ENCODE measurements at places on chromosomes 6 and 20.

DNA sequence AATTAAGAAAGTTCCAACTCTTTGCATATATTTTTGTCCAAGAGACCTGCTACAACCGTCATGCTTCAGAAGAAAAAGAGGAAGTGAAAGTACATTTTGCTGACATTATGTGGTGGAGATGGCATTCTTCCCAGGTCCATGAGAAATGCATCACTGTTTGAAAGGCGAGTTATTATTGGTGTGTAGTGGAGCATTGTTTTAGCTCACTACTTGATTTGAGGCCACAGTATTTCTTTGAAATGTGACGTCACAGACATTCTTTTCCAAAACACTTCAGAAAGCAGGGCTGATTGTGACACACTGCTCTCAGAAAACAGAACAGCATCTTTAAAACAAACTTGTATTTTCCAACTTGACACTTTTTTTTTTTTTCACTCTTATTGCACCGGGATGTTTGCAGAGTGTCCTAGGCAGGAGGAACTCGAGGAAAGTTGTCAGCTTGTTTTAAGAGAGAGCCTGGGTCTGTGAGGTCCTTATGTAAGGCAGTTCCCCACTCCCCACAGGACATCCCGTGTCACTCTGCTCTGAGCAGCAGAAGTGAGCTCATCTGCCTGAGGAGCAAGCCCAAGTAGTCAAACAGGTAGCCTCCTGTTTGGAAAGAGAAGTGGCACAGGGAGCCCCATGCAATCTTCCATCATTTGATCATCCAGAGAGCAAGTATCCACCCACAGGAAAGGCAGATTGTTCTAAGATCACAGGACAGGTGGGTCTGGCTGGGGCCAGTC, 1.1 kb downstream of the SPTLC3 start:
- H3K36me3 ChIP-seq, result peaks cover 2% of the 10 kb centered on the region
- peak overlapping the region; percentile 62 for H3K4me3 ChIP-seq
- DNase-seq, result no peak
- no peaks in the 10 kb centered on the region for H3K4me1 ChIP-seq

DNA sequence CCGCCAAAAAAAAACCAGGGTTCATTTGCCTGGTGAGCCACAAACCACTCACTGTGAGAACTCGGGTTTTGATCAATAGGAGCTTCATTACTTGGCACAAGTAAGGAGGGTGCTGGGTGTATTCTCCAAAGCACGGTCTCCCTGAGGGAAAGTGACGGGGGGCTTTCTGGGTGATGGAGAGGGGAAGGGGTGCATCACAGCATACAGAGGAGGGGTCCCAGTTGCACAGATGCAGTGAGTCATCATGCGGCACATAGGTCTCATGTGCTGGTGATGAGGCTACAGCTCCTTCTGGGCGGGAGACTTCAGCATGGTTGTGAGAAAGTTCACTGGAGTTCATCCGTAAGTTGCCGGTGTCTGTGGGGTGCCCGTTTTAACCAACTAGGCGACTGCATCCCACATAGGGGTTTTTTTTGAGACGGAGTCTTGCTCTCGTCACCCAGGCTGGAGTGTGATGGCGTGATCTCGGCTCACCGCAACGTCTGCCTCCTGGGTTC, 36.2 kb downstream of the SUN5 start:
- H3K27ac ChIP-seq, result no peak overlapping the region
- H3K4me3 ChIP-seq, result peak overlapping the region; percentile 80
- H3K27me3 ChIP-seq, result no peaks in the 10 kb centered on the region
- peak; percentile 61 for DNase-seq

- H3K27me3 ChIP-seq, result peaks cover 23% of the 10 kb centered on the region
- no peak for DNase-seq
- H3K27ac ChIP-seq, result no peak overlapping the region
These were observed 162.4 kb downstream of the ID4 start for GRCh38 chr6:19999319-20000191.

DNA sequence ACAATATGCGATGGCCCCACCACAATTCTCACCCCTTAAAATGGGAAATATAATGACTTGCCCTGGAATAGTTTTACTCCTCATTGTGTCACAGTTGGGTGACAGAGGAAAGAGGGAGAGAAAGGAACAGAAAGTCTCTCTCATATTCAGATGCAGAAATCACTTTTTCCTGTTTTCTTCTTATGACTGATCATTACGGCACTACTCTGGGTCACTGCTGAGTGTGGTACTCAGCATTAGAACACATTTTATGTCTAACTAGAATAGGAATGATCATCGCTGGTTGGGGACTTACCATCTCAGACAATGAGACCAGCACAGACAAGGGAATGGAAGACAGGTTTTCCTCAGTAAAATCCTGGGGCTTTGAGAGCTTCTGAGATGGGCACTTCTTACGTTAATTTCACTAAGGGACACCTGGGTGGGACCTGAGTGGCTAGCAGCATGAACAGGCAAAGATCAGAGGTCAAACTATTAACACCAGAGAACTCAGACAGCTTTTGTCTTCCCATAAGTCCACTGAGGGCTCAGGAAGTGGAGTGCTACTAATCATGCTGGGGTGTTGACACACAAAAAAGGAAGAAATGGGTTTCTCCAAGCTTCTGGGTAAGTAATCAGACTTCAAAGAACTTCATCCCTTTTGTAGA, 54.9 kb upstream of the ARHGAP18 start:
- H3K4me3 ChIP-seq, result no peak overlapping the region
- H3K27me3 ChIP-seq, result peaks cover 37% of the 10 kb centered on the region
- H3K36me3 ChIP-seq, result peaks cover 3% of the 10 kb centered on the region
- no peak overlapping the region for H3K27ac ChIP-seq

- no peaks in the 10 kb centered on the region for H3K4me1 ChIP-seq
- H3K27ac ChIP-seq, result no peak overlapping the region
- no peaks in the 10 kb centered on the region for H3K27me3 ChIP-seq
- no peaks in the 10 kb centered on the region for H3K36me3 ChIP-seq
These were observed 6.1 kb downstream of the COL21A1 start for GRCh38 chr6:56241124-56241802.
